ENCODE measurements at places on chromosomes 6 and 20.

- DNase-seq = no peak
Measured at GRCh38 chr6:24391756-24392405, 10.9 kb upstream of the MRS2 start.

- DNase-seq = no peak
Measured at GRCh38 chr6:27205375-27206278, 41.9 kb upstream of the PRSS16 start.

- DNase-seq = no peak
Measured at GRCh38 chr20:46920114-46920513, 25.5 kb downstream of the EYA2 start.

GRCh38 chr20:34268851-34269636, 27.8 kb downstream of the ASIP start:
- DNase-seq = no peak

All from DMS153 (cell line).